Heart right ventricle (tissue), 16 donors: ENCODE measurements at places on chromosomes 5 and 9.

DNA sequence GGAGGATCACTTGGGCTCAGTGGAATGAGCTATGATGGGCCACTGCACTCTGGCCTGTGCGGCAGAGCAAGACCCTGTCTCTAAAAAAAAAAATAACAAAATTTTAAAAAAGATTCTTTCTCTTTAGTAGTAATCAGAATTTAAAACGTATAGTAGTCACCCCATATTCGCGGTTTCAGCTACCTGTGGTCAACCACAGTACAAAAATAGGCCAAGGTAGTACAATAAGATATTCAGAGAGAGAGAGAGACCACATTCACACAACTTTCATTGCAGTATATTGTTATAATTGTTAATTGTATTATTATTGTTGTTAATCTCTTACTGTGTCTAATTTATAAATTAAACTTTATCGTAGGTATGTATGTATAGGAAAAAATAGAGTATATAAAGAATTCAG lies 18.7 kb downstream of the INIP start:
- DNase-seq = no peak

GRCh38 chr9:19643875-19644274 lies 145.0 kb downstream of the SLC24A2 start:
- no peak for DNase-seq

- no peak for DNase-seq
Measured at GRCh38 chr5:96752341-96753016, 55.3 kb downstream of the ERAP1 start.

- DNase-seq = no peak
Measured at GRCh38 chr5:39740404-39740803, 315.6 kb upstream of the DAB2 start.

DNA sequence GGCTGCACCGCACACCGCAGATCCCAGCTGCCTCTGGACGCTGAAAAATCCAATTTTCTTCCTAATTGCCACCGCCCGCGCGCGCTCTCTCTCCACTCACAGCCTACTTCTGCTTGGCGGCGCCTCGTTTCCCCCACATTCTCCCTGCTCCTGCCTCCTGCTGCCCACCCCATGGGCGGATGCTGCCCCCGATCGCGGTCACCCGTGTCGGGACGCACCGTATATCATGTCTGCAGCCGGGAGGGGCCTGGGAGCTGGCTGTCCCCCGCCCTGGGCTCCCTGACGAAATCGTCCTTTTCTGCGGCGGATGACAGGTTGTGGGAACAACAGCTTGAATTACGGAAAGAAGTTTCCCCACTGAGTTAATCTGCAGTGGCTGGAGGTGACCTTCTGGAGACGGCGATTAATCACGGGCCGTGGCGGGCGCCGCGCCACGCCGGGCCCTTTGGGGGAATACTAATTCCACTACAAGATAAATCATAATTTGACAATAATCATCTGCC lies 36.3 kb upstream of the PSD2 start:
- DNase-seq = no peak

DNA sequence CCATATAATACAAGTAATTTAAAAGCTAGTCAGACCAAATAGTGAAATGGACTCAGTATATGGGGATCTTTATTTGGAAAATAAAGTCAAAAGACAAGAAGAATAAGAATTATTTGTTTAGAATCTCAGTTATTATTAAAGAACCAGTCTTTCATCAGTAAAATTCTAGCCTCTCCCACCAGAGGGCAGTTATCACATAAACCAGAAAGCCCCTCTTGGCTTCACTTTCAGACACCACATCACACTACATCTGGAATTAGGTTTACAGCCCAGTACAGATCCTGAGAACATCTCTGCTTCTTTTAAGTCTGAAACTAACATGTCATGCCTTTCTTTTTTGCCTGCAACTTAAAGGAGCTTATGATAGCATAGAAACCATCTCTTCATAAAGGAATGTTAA lies 12.2 kb upstream of the HSPB3 start:
- peak; percentile 18 for DNase-seq

DNA sequence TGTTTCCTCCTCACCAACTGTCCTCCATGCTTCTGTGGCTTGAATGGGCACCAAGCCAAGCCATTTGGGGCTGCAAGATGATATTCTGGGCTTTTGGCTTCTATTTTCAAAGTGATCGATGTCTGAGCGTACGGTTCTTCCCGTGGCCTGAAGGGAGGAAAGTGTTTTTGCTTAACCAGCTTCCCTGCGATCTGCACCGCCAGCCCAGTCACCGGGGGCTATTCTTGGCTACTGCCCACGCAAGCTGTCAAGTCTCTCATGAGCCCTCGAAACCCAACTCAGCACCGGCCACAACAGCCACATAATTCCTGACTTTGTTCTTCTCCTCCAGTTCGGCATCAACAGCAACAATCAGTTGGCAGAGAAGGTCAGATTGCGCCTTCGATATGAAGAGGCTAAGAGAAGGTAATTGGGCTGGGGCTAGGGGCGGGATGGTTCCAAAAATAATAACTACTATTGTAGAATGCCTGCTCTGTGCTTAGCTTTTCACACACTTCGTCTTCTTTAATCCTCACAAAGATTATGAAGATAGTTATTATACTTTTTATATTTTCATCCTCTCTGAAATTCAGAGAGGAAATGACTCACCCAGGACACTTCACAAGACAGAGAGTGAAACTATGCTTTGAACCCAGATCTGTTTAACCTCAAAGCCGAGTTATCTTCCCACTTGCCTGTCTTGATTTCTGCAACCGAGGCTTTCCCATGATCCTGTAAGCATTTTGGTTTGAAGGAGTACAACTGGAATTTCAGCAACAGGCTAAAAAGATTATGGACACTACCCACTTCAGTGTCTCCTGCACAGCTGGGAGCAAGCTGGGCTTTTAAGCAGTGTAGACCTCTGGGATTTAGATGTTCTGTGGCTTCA lies 76.4 kb upstream of the RARS1 start:
- no peak for DNase-seq

DNA sequence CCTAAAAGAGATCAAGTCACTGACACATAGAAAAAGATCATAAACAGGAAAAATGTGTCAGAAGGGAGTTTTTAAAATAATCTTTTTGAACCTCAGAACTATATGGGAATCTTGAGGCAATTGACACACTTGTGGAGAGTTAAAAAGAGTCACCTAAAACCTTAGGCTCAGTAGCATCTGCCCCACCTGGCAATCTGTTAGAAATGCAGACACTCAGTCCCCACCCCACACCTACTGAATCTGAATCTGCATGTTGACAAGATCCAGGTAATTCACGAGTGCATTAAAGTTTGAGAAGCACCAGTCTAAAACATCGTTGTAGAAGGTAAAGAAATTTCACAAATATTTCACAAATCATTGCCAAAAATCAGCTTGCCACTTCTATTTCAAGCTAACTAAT lies 388.3 kb downstream of the NR2F1-AS1 start:
- no peak for DNase-seq

- no peak for DNase-seq
Measured at GRCh38 chr9:38696999-38697398, 22.9 kb downstream of the FAM240B start.

DNA sequence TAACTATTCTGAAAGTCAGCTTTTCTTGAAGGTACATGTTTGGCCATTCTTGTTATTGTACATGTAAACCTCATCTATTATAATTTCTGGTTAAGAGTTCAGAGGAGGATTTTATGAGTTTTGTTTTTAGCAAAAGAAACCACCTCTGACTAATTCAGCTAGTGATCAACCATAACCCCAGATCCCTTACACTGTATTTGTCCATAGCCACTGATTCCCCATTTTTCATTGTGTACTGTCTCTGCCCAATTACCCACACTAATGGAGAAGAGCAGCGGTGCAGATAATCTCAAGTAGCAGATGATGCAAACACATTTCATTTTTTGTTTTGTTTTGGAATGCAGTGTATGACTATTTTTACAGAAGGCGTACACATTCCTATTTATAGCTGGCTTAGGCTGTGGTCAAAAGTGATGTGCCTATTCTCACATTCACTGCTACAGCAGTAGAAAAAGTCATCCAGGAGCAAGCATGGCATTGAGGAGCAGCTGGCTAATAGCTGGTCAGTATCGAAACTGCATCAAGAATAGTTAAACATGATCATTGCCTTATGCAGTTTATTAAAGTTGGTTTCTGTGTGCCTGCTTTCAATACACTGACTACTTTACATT lies 988.3 kb downstream of the DTWD2 start:
- DNase-seq = no peak

- no peak for DNase-seq
Measured at GRCh38 chr5:173281910-173282309, 46.3 kb downstream of the STC2 start.
